Choroid plexus epithelial cell (primary cell): ENCODE measurements at places on chromosomes 11 and 22.

- DNase-seq, result no peak
These were observed 25.5 kb upstream of the APOA1 start for GRCh38 chr11:116862951-116863350.

GRCh38 chr11:15339302-15339701, 224.6 kb downstream of the INSC start:
- DNase-seq, result no peak

DNA sequence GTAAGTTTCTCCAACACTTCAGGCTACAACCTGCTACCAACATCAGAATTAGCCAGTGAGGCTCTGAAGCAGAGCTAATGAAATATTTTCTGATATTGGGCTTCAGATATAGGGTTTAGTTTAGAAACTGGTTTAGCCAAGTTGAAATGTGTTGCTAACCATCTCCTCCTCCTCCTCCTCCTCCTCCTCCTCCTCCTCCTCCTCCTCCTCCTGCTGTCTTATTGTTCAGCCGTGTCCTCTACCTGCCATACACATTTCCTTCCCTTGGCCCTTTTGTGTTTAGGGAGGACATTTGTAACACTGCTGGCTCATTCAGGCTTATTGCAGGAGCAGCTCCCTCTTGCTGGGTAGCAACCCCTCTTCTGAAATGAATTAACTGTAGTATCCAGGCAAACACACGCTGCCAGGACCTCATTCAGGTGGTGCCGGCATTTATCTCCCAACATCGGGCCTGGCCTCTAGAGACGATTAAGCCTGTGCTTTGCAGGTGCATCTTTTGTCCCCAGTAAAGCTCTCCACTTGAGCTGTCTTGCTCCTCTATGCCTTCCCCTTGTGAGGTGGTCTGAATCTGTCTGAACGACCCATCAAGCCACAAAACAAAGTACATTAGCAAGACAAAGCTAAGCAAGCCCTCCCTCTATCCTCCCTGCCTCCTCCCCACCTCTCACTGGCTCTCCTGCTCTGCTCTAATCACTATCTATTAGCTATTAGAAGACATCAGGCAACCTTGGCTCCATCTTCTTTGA, 82.9 kb downstream of the KCNJ1 start:
- no peak for DNase-seq

DNA sequence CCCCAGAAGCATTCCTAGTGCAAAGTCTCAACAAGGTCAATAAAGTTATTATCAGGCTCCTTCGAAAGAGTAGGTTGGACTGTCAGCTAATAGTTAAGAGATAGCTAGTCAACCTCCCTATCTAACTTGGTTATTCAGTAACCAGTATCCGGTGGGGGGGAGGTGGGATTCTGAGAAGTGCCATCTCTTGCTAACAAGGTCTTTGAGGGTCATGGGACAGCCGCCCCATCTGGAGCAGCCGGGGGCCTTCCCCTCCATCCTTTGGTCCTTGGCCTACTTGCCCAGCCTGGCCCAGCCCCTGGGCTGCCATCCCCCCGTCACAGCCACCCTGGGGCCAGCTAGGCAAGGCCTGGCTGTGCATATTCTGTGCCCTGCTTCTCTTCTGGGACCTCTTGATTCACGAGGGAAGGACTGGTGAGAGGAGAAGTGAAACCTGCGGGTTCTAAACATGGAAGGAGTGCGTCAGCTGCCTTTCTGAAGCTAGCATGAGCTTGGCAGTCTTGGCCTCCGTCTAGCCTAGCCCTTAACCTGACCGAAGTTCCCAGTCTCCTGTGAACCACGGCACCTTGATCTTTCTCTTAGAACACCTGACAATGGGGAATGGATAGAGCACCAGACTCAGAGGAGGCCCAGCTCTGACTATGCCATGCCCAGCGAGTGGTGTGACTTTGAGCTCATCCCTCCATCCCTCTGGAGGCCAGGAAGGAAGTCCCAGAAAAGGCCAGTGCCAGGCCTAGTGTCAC, 9.3 kb downstream of the SLC37A2 start:
- DNase-seq, result no peak

- no peak for DNase-seq
These were observed 1203.3 kb downstream of the BRD1 start for GRCh38 chr22:48624401-48624800.
